NCI-H460 (cell line): ENCODE measurements at places on chromosomes 11 and 22. TPM values are rescaled to one million over a fixed set of nuclear protein-coding genes. Genes with fewer than 3 reads are reported as not detected.

The SOX6 gene
- total RNA-seq = 14.2 and 17.2 TPM in 2 replicates

The C11orf87 gene
- total RNA-seq = not detected in 2 replicates

The FOLR2 gene
- not detected in 2 replicates for total RNA-seq

The HBB gene
- total RNA-seq = not detected in 2 replicates

The OR10D3 gene
- not detected in 2 replicates for total RNA-seq

The GAB4 gene
- total RNA-seq = not detected in 2 replicates

The NNMT gene
- 3.2 and 3.6 TPM in 2 replicates for total RNA-seq

The POTEH gene
- not detected in 2 replicates for total RNA-seq

The TOP3B gene
- 15.5 and 20.4 TPM in 2 replicates for total RNA-seq

The MYEOV gene
- 0.64 and 0.72 TPM in 2 replicates for total RNA-seq

The KLHDC7B gene
- 1.6 and 2.1 TPM in 2 replicates for total RNA-seq

The KCNJ11 gene
- 0.74 and 0.81 TPM in 2 replicates for total RNA-seq

The DUSP8 gene
- total RNA-seq = 1.1 and 3.1 TPM in 2 replicates

The CARD16 gene
- total RNA-seq = not detected in 2 replicates

The SNX32 gene
- total RNA-seq = 0.05 TPM in 1 of 2 replicates, not detected in the other

The ADAMTS15 gene
- 0.05 and 0.06 TPM in 2 replicates for total RNA-seq

The SCUBE1 gene
- 3.2 and 5.3 TPM in 2 replicates for total RNA-seq

The CDC42BPG gene
- total RNA-seq = 0.02 TPM in 1 of 2 replicates, not detected in the other

The AGBL2 gene
- total RNA-seq = 0.49 and 2.2 TPM in 2 replicates

The SYCE3 gene
- 0.50 TPM in 1 of 2 replicates, not detected in the other for total RNA-seq

The TXNRD2 gene
- 36.4 and 38.2 TPM in 2 replicates for total RNA-seq

The GPR83 gene
- 0.02 TPM in 1 of 2 replicates, not detected in the other for total RNA-seq

The F2 gene
- not detected in 2 replicates for total RNA-seq

The C11orf65 gene
- total RNA-seq = 1.4 TPM in 2 replicates

The OR5D16 gene
- not detected in 2 replicates for total RNA-seq

The BAIAP2L2 gene
- not detected in 2 replicates for total RNA-seq

The HBG2 gene
- not detected in 2 replicates for total RNA-seq

The RIC3 gene
- 1.4 and 1.9 TPM in 2 replicates for total RNA-seq

The PPP2R5B gene
- total RNA-seq = 6.8 and 9.7 TPM in 2 replicates

The OR51E2 gene
- total RNA-seq = not detected in 2 replicates

The PIWIL4 gene
- total RNA-seq = 0.09 and 0.25 TPM in 2 replicates

The LINC01488 gene
- total RNA-seq = not detected in 2 replicates
